Ureter (tissue), 1 donor: ENCODE measurements at places on chromosomes 6 and 20. TPM values are rescaled to one million over a fixed set of nuclear protein-coding genes. Genes with fewer than 3 reads are reported as not detected.

The ADGRF5 gene
- 25.9 TPM for total RNA-seq

The ROMO1 gene
- total RNA-seq = 97.1 TPM

The ITPR3 gene
- 31.3 TPM for total RNA-seq

DNA sequence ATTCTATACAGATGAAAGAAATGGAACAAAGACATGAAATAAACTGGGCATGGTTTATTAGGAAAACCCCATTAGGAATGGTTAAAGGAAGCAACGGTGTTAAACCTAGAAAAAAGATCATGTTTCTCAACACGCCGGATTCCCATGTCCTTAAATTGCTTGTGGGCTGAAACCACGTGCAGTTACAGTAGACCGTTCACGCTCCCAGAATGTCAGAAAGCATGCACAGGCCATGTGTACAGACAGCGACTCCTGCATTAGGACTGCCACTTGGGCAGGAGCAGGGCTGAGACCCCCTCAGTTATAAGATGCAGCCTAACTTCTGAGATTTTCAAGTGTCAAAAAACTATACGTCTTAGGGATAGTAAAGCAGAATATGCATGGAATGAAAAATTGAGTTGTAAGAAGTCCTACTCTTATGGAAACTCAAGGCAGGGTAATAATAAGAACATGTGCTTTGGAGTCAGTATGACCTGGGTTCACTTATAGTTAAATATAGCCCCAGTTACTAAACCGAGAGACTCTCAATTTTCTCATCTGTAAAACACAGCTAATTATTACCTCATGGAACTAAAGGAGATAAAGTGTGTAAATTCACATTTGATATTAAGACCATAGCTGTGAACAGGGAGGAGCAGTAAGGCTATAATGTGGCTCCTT is 174.0 kb upstream of the UST start:
- DNase-seq = no peak

DNA sequence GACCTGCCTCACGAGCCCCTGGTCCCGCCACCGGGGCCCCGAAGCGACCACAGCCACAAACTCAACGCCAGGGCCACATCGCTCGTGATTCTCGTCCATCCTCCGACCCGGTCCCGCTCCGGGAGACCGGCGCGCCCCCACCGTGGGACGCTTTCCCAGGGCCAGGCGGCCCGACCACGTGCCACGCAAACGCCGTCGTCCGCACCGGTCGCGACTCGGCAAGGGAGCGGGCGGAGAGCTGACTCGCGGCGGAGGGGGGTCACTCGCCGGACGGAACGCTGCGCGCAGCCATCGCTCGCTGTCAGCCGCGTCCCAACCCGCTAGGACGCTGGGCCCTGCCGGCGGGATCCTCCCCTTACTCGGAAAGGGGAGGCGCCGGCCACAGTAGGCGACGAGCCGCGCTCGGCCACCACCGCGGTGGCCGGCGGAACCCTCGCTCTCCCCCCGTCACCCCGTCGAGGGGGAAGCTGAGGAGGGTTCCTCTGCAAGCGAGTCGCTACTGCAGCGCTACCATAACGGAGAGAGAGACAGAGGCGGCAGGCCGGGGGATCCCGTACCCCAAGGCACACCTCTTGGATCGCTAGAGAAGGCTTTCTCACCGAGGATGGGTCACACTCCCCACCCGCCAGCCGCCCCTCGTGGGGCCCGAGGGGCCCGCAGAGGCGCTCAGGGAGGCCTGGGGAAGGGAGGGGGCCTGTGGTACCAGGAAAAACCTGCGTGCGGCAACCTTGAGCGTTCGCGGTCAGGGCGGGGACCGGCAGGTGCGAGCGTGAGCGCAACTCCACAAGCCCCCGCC is 511.8 kb upstream of the ZNF337 start:
- no peak for DNase-seq

- DNase-seq = no peak
Observed at GRCh38 chr20:20568604-20569205, 143.7 kb downstream of the RALGAPA2 start.

DNA sequence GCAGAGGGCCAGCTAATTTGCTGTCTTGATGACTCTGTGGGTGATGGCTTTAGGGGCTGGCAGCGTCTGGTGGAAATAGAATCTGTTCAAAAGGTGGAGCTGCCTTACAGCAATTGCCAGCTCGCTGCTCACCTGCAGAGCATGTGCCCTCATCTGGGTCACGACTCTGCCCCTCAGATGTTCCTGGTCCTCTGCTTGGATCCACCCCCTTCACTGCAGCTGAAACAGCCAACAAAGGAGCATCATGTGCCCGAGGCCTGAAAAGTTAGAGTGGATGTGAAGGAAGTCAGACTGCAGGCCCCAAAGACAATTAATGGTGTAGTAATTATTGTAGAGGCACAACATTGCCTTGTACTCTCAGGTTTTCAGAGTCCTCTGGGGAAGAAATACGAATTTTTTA is 19.9 kb downstream of the RREB1 start:
- no peak for DNase-seq

GRCh38 chr6:15166121-15166520 is 79.7 kb upstream of the JARID2 start:
- DNase-seq = no peak
